ENCODE measurements at places on chromosomes 12 and 14. TPM values are rescaled to one million over a fixed set of nuclear protein-coding genes. Genes with fewer than 3 reads are reported as not detected.
A peak's percentile ranks its signal among the peaks of the same experiment; 100 is the strongest.

DNA sequence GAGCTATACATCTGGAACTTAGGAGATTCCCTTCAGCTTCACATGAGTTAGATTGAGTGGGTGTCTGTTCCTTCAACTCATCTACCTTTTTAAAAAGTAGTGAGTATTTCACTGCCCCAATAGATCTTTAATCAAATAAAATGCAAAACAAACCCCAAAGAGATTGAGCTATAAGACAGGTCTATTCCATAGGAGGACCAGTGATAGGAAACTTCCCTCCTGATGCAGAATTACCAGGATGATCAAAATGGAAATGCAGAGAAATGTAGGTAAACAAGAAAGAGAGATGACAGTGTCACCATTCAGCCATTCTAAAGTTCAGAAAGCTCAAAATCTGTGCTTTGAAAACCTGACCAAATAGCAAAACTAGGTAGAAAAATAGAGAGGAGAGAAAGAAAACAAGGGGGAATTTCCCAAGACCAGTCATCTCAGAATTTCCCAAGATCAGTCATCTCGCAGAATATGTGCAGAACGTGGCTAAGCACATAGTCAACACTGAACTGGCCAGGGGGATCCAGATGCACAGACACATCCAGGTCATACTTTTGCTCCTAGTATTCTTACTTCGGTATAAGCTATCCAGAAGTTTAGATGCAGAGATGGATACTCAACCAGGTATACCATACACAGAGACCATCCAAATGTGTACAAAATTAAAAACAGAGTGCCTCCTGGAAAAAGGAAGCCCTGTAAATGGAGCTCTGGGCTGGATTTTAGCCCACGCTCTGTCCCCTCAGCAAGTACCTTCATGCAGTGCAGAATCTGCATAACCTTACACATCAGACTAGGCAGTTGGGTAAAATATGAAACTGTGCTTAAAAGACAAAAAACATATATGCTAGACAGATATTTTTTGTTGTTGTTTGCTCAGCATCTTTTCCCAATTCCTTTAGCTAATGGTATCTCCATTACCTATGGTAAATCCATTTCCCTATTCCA is 27.4 kb downstream of the SLC41A2 start:
- no peak for DNase-seq

GRCh38 chr12:85759623-85760022 is 76.6 kb downstream of the RASSF9 start:
- no peak for DNase-seq

GRCh38 chr14:63952053-63952932 is 99.5 kb downstream of the SYNE2 start:
- DNase-seq: no peak

GLIPR1L2 gene
- polyA plus RNA-seq: 0.65 TPM

DNA sequence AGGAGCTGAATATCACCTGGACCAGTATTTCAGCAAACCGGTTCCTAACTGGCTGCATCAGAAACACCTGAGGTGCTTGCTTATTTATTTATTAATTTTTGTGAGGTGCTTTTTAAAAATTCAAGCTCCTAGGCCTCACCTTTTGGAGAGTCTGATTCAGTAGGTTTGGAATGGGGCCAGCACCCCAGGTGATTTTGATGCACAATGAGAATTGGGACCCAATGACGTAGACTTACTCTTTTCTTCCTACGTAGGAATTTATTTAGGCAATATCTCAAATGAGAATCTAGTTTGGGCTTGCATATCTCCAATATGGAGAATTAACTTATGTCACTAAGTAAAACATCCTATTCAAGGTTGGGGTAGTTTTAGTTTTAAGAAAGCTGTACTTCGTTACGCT is 7.3 kb downstream of the YEATS4 start:
- no peak for DNase-seq

DNA sequence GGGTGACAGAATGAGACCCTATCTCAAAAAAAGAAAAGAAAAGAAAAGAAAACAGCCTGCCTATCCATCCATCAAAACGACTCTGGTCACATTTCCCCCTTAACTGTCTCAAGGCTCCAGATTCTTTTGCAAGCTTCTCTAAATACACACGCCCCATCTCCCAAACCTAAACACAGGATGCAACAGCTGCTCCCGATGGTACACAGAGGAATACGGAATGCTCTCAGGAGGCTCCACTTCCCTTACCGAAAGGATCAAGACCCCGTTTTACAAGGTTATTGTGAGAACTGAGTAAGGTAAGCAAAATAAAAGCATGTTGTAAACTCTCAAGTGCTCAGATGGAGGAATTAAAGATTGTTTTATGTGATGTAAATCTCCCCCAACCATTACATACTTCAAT is 62.3 kb downstream of the NT5DC3 start:
- no peak for DNase-seq

ACOT4 gene
- 10.6 TPM for polyA plus RNA-seq

- DNase-seq: no peak
Observed at GRCh38 chr14:103527408-103528145, 1.4 kb upstream of the TRMT61A start.

DNA sequence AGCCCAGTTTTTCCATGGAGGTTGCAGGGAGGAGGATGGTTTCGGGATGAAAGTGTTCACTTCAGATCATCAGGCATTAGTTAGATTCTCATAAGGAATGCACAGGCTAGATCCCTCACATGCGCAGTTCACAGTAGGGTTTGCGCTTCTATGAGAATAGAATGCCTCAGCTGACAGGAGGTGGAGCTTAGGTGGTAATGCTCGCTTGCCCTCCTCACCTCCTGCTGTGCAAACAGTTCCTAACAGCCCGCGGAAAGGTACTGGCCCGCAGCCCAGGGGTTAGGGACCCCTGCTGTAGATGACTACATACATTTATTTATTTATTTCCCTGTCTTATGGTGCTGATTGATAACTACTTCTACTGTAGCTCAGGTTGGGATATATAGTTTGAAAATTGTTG is 93.2 kb downstream of the FBXO33 start:
- peak; percentile 13 for DNase-seq

- DNase-seq: no peak
Observed at GRCh38 chr12:100962086-100962712, 167.6 kb downstream of the ANO4 start.

DNA sequence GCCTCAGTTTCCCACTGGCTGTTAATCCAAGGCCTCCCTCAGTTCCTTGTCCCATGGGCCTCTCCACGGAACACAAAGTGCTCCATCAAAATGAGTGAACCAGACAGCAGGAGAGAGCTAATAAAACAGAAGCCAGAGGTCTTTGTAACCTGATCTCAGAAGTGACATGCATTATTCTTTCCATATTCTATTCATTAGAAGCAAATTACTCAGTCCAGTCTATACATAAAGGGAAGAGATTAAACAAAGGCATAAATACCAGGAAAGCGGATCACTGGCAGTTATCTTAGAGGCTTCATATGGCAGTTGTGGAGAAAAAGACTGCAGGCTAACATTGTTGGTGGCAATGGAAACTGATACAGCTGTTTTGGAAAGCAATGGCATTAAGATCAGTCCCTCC is 170.6 kb upstream of the GARIN6 start:
- DNase-seq: no peak

DNA sequence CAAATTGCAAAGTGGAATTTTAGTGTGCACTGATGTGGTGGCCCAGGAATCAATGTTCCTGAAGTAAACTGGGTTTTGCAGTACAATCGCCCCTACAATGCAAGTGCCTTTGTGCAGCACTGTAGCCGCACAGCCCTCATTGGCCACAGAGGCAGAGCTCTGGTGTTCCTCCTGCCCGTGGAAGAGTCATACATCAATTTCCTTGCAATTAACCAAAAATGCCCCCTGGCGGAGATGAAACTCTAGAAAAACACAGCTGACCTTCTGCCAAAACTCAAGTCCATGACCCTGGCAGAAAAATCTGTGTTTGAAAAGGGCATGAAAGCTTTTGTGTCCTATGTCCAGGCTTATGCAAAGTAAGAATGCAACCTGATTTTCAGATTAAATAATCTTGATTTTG is 117.9 kb upstream of the PRB2 start:
- no peak for DNase-seq

- peak; percentile 49 for DNase-seq
Observed at GRCh38 chr12:9925705-9926393, 6.3 kb downstream of the CLEC2A start.

DNA sequence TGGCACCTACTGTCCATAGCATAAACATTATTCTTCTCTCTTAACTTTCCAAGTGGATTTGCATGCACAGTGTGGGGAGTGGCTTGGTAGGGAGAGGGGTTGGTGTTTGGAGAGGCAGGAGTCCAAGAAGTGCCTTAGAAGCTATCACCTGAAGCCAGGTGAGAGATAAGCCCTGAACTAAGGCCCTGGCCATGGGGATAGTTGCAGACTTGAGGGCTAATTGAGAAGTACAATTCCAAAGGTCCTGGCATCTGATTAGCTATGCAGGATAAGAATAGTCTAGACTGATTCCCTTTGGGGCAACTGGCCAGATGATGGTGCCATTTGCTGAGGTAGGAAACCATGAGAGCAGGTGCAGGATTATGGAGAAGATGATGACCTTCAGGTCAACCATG is 2.0 kb upstream of the PCK2 start:
- DNase-seq: no peak

GRCh38 chr14:51246032-51246431 is 6.0 kb downstream of the TMX1 start:
- no peak for DNase-seq

NDUFB1 gene
- 1,129 TPM for polyA plus RNA-seq

DNA sequence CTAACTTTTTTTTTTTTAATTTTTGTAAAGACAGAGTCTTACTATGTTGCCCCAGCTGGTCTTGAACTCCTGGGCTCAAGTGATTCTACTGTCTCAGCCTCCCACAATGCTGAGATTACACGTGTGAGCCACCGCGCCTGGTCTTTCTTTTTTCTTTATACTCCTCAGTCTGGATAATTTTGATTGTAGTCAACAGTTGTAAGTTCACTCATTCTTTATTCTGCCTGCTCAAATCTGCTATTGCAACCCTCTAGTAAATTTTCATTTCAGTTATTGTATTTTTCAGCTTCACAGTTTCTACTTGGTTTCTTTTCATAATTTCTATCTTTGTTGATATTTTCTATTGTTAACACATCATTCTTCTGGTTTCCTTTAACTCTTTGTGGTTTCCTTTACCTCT is 5.8 kb upstream of the MIS18BP1 start:
- no peak for DNase-seq

KLRF1 gene
- 2.0 TPM for polyA plus RNA-seq

DNA sequence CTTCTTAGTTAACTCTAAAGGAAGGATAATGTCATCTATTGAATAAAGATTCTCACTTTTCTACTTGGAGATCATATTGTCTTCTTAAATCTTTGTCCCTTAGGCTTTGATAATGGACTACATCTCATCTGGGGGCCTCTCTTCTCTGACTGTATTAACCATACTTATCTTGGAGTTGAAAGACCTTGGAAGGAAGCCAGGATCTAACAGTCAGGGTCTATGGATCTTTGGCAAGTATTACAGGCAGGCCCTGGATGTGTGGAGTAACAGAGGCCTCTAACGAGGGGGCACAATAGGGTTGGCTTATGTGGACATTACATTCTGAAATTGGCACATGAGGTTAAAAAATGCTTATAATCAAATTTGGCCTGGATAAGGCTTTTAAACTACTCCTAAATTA is 513.8 kb downstream of the NRXN3 start:
- DNase-seq: no peak

DNA sequence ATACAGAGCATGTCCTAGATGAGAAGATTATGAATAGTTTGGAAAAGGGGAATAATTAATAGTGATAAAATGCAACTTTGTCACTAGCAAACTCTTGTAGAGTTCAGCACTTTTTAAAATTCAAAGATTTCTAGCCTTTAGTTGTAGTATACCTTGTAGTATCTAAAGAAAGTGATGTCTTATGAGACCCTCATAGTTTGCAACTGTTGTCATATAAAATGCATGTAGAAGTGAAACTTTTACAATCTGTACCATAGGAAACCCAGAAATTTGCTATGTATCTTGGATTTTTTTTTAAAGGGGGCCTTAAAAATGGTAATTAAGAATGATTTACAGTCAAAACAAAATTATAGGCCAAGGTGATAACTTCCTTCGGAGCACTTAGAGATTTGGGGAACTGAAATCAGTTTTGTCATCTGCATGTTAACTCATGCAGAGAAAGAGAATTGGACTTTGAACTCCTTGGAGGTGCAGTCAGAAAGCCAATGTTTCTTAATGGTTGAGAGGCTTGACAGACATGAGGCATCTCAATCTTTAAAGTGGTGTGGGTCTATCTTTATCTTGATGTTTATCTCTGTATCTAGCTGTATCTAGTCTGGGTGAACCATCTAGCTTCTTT is 1.3 kb downstream of the LRRK2 start:
- DNase-seq: no peak

ACSM4 gene
- not detected for polyA plus RNA-seq

A2ML1 gene
- not detected for polyA plus RNA-seq

GNB3 gene
- polyA plus RNA-seq: 1.4 TPM

- peak; percentile 97 for DNase-seq
Observed at GRCh38 chr14:24241829-24242443, 487 bp downstream of the TINF2 start.

NEUROD4 gene
- not detected for polyA plus RNA-seq
